Stimulated activated naive CD4-positive, alpha-beta T cell (primary cell): ENCODE measurements at places on chromosomes 7 and 10.

DNA sequence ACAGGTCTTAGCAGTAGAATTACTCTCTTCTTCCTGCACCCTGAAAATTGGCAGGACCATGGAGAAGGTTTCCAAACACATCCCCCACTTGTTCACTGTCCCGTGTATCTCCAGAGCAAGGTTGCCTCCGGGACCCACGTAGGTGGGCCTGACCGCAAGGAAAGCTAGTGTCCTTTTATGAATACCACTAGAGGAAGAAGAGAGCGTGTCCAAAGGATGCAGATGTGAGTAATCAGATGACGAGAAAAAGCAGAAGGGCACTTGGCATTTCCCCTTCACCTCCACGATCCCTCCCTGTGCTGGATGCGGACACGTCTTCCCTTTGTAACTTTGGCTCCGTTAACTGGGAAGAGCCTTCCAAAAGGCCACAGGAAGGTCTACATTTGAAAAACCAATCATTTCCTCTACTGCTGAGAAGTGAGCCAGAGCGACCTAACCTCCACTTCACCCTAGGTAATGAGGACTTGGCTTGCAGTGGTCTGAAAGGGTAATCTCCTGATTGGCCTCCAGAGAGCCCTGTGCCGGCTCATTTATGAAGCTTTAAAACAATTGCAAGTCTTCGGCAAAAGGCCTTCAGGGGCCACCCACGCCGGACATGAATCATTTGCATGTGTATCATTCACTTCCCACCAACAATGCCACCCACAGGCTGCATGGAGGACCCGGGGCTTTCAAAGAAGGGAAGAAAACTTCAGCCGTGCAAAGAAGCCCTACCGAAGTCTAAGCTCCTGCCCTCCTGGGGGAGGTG lies 55.4 kb downstream of the LYZL1 start:
- no peak for DNase-seq

- DNase-seq = no peak
Measured at GRCh38 chr7:16669581-16669980, 23.6 kb downstream of the BZW2 start.

DNA sequence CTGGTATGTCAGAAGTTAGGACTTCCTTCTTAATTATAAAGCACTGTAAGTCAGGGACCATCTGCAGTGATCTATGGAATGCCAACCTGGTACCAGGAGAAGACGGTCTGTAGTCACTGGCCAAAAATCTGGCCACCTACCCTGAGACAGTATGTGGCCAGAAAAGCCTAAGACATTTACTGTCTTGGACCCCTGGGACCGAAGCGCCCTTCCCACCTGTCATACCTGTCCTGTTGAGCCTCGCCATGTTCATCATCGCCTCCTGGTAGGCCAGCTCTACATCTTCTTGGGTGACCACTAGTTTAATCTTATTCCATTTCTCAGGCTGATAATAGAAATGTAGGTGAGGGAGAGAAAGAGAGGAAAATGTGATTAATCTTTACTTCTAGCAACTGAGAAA lies 20.0 kb downstream of the SEPHS1 start:
- DNase-seq = no peak

- no peak for DNase-seq
Measured at GRCh38 chr7:67344481-67345193, 348.0 kb downstream of the TYW1 start.

- DNase-seq = no peak
Measured at GRCh38 chr7:146405737-146406136, 289.1 kb downstream of the CNTNAP2 start.
